Progenitor cell of endocrine pancreas (in vitro differentiated cells): ENCODE measurements at places on chromosomes 11 and 22. TPM values are rescaled to one million over a fixed set of nuclear protein-coding genes. Genes with fewer than 3 reads are reported as not detected.

DNA sequence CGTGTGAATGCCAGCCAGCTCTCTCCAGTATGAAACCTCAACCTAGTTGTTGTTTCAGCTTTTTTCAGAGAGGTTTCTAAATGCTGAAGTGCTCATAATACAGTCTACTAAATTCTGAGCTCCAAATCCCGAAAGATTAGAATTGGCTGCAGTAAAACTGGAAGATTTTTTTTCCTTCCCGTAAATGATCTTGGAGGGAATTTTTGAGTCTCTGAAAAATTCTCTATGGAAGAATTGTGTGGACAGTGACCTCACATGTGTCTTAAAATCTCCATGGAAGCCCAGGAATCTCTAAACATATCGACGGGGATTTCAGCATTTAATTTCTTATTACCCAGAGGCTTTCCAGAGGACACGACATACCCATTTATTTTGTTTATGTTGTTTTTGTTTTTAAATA is 1499.2 kb downstream of the LRRC4C start:
- H3K4me3 ChIP-seq, result no peak overlapping the region
- no peaks in the 10 kb centered on the region for H3K27me3 ChIP-seq
- H3K27ac ChIP-seq, result no peak overlapping the region
- H3K4me1 ChIP-seq, result no peaks in the 10 kb centered on the region

- no peaks in the 10 kb centered on the region for H3K36me3 ChIP-seq
- H3K4me1 ChIP-seq, result no peaks in the 10 kb centered on the region
- DNase-seq, result no peak
- H3K27me3 ChIP-seq, result no peaks in the 10 kb centered on the region
- H3K27ac ChIP-seq, result no peak overlapping the region
- no peak overlapping the region for H3K4me3 ChIP-seq
Measured at GRCh38 chr11:100887659-100888058, 200.6 kb downstream of the ARHGAP42 start.

DNA sequence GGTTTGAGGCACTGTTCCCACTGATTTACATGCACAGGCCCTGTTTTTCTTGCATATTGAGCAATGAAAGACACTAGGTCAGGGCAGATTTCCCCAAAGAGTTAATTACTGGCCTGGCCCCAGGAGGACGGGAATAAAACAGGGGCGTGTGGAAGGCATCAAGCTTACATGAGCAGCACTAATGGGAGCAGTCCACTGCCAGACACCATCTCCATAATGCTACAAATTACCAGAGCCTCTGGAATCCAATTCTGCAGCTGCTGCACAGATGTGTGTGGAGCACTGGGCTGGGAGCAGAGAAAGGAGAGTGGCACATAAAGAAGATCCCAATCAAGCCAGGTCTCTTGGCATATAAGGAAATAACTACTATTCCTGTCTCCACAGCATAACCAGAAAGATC is 96.9 kb downstream of the CCDC34 start:
- no peak for DNase-seq
- H3K27me3 ChIP-seq, result no peaks in the 10 kb centered on the region
- no peaks in the 10 kb centered on the region for H3K4me1 ChIP-seq
- no peak overlapping the region for H3K4me3 ChIP-seq
- H3K36me3 ChIP-seq, result no peaks in the 10 kb centered on the region

GRCh38 chr22:47602732-47603131 is 840.3 kb downstream of the TBC1D22A start:
- H3K4me3 ChIP-seq, result no peak overlapping the region
- H3K36me3 ChIP-seq, result peaks cover 2% of the 10 kb centered on the region
- no peak for DNase-seq
- no peak overlapping the region for H3K27ac ChIP-seq
- no peaks in the 10 kb centered on the region for H3K4me1 ChIP-seq

GRCh38 chr11:36635066-36635862 is 37.2 kb upstream of the RAG2 start:
- H3K4me3 ChIP-seq, result no peak overlapping the region
- H3K36me3 ChIP-seq, result peaks cover 25% of the 10 kb centered on the region
- H3K27ac ChIP-seq, result no peak overlapping the region
- DNase-seq, result no peak
- H3K4me1 ChIP-seq, result peaks cover 4% of the 10 kb centered on the region
- no peaks in the 10 kb centered on the region for H3K27me3 ChIP-seq

DNA sequence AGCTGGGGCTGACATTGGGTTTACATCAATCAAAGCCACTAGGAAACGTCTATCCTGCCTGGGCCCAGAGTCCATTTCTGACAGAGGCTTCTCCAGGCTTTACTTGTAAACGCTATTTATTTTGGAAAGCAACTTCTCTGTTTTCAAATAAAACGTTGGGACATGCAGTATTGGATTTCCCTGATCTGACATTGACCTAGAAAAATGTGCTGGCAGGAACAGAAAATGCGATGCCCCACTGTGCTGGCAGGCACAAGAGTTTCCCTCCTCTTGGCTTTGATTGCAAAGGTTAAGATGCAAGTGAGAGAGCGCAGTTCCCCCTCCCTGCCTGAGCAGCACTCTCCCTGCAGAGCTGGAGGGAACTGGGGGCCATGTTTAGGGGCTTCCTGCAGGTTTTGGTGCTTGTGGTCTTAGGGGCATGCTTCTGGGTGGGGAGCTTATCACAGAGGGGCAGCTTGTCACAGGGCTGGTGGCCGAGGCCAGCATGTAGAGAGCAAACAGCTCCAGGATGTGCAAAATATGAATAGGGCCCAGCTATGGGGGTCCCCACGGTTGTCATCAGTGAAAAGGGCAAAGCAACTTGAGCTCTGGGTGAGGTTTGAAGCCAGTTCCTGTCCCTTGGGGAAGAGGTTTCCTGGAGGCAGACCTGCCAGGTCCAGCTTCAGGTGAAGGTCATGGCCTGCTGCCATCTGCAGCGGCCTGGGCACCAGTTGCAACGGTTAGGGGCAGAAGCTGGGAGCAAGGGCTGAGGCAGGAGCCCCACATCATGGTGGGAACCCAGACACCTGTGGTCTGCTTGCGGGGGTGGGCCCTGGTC is 42.3 kb upstream of the DKK3 start:
- H3K4me1 ChIP-seq, result no peaks in the 10 kb centered on the region
- H3K27ac ChIP-seq, result peak overlapping the region; percentile 26
- DNase-seq, result no peak

DNA sequence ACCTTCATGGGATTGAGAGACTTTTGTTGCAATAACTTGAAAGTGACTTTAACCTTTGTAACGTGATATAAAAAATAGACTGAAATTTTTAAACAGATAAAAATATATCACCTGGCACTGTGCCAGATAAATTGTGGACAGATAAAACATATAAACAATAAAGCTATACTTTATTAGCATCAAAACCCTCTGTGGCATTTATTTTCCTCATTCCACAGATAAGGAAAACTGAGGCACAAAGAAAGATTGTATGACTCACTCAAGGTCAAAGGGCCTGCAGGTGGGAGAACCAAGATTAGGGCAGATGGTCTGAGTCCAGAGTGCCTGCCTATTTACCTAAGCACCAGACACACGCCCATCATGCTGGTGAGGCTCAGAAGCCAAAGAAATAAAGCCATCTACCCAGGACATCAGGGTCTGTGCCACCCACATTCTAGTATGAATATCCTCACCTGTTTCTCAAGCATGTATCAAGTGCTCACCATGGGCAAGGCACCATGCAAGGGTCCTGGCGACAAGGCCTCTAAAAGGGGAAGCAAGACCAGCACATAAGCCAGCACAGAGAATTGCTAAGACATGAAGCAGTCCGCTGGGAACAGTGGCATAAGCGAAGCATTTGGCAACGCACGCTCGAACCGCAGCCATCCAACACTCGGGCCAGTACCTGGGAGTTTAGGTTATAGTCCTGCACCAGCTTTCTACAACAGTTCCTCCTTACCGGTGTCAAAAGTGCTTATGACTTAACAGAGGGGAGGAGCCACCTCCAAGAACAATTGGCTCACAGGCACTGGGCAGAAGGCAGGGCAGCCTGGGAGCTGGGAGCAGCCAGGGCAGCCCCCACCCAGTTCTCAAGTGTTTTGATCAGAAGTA is 17.6 kb downstream of the MYH9 start:
- H3K27me3 ChIP-seq, result no peaks in the 10 kb centered on the region
- no peak for DNase-seq
- peak overlapping the region; percentile 26 for H3K4me3 ChIP-seq
- H3K36me3 ChIP-seq, result no peaks in the 10 kb centered on the region

DNA sequence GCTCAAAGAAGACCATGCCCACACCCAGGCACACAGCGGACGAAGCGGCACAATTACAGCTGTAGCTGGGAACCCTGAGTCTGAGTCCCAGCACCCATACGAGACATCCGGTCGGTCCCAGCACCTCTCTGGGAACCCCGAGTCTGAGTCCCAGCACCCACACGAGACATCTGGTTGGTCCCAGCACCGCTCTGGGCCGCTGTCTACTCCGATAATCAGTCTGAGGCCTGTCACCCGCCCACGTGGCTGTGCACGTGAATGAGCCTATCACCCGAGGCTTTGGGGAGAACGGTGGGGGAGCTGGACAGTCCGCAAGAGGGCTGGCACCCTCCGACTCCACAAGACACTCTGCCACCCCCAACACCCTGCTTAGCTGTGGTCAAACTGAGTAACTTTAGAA is 6.2 kb downstream of the TTLL8 start:
- H3K4me3 ChIP-seq, result no peak overlapping the region
- H3K27me3 ChIP-seq, result peaks cover 10% of the 10 kb centered on the region
- no peak for DNase-seq
- no peaks in the 10 kb centered on the region for H3K4me1 ChIP-seq
- no peak overlapping the region for H3K27ac ChIP-seq

TMPRSS6 gene
- total RNA-seq, result 12.6 and 16.4 TPM in 2 replicates

SF3B2 gene
- 211 and 216 TPM in 2 replicates for total RNA-seq

CHEK1 gene
- total RNA-seq, result 52.7 and 58.3 TPM in 2 replicates

KCNJ5 gene
- 0.78 and 1.1 TPM in 2 replicates for total RNA-seq

ABCG4 gene
- 0.53 and 0.78 TPM in 2 replicates for total RNA-seq
